ENCODE measurements at places on chromosomes 11 and 22. TPM values are rescaled to one million over a fixed set of nuclear protein-coding genes. Genes with fewer than 3 reads are reported as not detected.

OR8G5 gene
- not detected for polyA plus RNA-seq

WBP2NL gene
- 1.1 TPM for polyA plus RNA-seq

OR52A1 gene
- polyA plus RNA-seq = not detected

BTG4 gene
- polyA plus RNA-seq = not detected

LSP1 gene
- polyA plus RNA-seq = 187 TPM

BEST1 gene
- 5.2 TPM for polyA plus RNA-seq

OR2AG1 gene
- polyA plus RNA-seq = not detected

APOL6 gene
- polyA plus RNA-seq = 3.6 TPM

OR52E8 gene
- not detected for polyA plus RNA-seq

FAT3 gene
- 0.22 TPM for polyA plus RNA-seq

TRIM29 gene
- 2.1 TPM for polyA plus RNA-seq

MUC2 gene
- 0.01 TPM for polyA plus RNA-seq

MPEG1 gene
- polyA plus RNA-seq = 11.8 TPM

C11orf86 gene
- 0.08 TPM for polyA plus RNA-seq

HORMAD2 gene
- not detected for polyA plus RNA-seq

TMEM258 gene
- polyA plus RNA-seq = 214 TPM

OR56A1 gene
- not detected for polyA plus RNA-seq

DNAL4 gene
- 16.0 TPM for polyA plus RNA-seq

OR51I1 gene
- polyA plus RNA-seq = not detected

FGF3 gene
- polyA plus RNA-seq = not detected

KCNJ11 gene
- 1.5 TPM for polyA plus RNA-seq

SLC5A1 gene
- polyA plus RNA-seq = not detected

CCDC15 gene
- 1.7 TPM for polyA plus RNA-seq

ABTB2 gene
- 3.2 TPM for polyA plus RNA-seq

EED gene
- polyA plus RNA-seq = 6.3 TPM

SYT9 gene
- polyA plus RNA-seq = not detected

APBB1 gene
- polyA plus RNA-seq = 23.4 TPM

HTR3A gene
- 1.5 TPM for polyA plus RNA-seq

PARVG gene
- 7.3 TPM for polyA plus RNA-seq

PPP6R3 gene
- polyA plus RNA-seq = 31.5 TPM

C11orf97 gene
- not detected for polyA plus RNA-seq

NAP1L4 gene
- 55.6 TPM for polyA plus RNA-seq

RBMXL2 gene
- not detected for polyA plus RNA-seq

OR1S2 gene
- not detected for polyA plus RNA-seq

Data from adipose tissue (tissue), 3 donors.